ENCODE measurements at places on chromosomes 3 and 15.

DNA sequence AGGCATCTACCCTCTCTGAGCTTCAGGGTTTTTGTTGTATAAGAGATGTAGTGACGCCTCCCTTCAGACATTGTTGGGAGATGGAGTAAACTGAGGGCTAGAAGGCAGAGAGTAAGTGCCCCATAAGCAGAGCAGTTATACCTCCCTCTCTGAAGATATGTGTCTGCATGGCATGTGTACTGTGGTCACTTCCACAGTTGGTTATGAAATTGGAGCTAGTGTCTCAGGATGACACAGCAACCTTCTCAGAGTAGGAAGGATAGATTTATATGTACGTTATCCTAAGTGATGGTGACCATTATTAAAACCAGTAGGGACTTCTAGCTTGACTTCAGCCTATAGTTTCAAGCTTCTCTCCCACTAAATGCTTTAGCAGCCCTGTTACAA is 17.9 kb downstream of the PXK start:
- no peak for DNase-seq

DNA sequence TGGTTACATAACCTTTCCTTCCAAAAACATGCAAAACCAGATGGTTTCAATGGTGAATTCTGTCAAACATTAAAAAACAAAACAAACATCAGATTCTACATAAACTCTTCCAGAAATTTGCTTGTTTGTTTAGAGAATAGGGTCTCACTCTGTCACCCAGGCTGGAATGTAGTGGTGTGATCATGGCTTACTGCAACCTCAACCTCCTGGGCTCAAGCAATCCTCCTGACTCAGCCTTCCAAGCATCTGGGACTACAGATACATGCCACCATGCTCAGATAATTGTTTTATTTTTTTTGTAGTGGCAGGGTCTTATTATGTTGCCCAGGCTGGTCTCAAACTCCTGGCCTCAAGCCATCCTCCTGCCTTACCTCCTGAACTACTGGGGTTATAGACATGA is 36.1 kb downstream of the FBXL2 start:
- DNase-seq, result no peak

DNA sequence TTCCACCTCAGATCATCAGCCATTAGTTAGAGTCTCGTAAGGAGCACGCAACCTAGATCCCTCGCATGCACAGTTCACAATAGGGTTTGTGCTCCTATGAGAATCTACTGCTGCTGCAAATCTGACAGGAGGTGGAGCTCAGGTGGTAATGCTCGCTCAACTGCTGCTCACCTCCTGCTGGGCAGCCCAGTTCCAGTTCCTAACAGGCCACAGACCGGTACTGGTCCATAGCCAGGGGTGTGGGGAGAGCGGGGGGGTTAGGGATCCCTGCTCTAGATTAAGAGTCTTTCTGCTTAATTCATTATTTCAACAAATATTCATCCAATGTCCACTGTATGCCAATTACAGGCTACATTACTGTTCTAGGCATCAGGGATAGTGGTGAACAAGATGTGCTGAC is 170.4 kb upstream of the KBTBD8 start:
- DNase-seq, result no peak

DNA sequence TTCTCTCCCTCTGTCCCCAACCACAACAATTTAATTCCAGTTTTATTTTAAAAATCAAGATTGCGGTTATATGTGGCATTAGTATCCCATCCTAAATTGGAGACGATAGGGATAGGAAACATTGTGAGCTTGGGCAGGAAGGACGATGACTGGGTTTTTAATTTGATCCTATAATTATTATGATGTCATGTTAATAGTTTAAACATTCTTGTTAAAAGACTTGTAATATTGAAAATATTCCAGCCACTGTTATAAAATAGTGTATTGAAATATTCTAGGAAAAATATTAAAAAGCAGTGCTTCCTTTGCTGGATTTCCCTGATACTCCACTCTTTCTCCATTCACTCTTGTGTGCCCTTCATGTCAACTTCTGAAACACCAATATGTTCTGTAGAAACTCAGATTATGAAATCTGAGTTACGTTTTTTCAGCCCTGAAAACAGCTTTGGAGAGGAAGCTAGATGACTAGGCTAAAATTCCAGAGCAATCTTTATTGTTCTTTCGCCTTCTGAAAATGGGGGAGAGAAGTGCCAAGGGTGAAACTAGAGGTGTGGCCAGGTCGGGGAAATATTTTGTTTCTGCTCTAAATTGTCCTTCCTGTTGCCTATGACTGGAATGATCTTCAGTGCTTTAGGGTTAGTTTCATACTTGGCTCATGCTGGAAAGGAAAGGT is 46.1 kb upstream of the MAP3K13 start:
- no peak for DNase-seq

DNA sequence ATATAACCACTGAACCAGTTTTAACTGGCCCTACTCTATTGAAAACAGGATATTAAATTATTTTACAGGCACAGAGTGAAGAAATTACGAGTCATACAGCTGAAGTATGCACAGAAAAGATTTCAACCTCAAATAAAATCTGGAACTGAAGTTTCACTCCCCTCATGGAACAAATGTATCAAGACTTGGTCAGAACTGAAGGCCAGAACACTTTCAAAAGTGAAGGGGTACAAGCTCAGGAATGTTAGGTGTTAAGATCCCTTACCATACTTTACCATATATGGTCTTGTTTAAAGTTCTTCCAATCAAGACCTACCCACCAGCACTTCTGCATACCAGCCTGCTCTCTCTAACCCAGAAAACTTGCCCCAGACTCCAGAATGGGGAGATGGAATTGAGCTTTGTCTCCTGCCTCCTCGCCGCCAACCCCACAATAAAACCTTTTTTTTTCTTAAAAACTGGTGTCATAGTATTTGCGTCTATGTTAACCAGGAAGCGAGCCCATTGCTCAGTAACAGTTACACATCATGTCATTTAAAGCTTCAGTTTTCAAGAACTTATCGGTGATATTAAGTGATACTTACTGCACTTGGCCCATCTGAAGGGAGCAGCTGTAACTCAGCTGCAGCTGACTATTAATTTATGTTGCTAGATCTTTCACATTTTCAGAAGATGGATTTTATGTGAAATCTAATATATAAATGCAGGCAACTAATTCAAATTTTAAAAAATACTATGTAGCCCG is 59.9 kb downstream of the OXSM start:
- DNase-seq, result no peak

DNA sequence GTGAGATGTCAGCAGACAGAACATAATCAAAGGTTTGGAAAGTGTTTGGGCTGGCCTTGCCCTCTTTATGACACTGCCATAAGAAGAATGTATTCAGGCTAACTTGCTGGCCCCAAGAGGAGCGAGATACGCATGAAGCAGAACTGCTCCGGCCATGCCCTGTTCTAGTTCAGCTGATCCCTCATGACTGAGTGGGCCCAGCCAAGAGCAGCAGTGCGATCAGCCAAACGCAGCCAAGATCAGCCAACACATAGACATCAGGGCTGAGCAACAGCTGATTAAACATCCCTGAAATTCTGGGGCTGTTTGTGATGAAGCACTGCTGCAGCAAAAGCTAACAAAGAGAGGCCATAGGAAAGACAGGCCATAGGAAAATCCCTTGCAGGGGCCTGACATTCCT is 24.1 kb downstream of the POMGNT2 start:
- DNase-seq, result no peak

DNA sequence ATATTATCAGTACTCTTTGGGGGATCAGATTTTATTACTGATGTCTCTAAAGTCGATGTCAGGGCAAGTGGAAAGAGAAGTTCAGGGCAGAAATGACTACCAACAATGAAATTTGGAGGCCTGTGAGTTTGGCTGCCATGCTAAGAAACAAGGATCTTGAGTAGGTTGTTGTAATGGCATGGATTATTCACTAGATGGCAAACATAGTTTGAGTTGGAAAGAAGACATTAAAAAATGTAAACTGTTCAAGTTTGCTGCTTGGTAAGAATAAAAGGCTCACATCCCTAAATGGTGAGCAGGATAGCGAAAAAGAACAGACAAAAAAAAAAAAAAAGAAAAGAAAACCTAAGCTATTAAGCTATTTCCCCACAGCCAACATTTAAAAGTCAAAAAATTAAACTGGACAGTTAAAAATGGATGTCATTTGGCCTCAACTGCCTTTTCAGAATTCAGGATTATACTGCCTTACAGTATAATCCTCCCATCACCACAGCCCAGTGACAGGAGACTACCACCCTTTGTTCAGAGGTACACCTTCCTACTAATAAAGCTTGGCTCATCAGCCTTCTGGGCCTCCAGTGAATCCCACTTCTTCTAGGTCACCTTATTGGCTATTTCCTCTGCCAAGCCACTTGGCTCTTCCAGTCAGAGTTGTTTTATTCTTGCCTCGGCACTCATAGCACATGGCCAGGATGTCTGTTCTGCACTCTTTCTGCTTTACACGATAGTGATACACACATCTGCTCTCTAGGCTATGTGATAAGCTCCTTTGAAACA is 163.7 kb downstream of the PLD1 start:
- peak; percentile 43 for DNase-seq

DNA sequence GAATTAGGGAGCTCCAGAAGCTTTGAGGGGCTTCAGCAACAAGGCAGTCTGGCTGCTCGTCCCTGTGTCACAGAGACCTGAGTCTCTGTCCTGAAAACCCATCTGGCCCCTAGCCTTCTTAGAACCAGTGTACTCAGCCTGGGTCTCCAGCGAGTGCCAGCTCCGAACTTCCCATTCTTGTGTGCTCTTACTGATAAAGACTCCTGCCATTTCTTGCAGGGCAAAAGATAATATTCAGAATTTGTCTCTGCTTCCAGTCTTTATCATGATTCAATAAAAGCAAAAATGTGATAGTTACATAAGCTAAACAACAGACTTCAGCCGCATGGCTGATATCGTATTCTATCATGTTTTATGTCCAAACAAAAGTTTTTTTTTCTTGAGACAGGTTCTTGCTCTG is 36.0 kb upstream of the BCL2A1 start:
- DNase-seq, result no peak

- no peak for DNase-seq
Observed at GRCh38 chr15:56871185-56871584, 47.3 kb upstream of the TCF12 start.

DNA sequence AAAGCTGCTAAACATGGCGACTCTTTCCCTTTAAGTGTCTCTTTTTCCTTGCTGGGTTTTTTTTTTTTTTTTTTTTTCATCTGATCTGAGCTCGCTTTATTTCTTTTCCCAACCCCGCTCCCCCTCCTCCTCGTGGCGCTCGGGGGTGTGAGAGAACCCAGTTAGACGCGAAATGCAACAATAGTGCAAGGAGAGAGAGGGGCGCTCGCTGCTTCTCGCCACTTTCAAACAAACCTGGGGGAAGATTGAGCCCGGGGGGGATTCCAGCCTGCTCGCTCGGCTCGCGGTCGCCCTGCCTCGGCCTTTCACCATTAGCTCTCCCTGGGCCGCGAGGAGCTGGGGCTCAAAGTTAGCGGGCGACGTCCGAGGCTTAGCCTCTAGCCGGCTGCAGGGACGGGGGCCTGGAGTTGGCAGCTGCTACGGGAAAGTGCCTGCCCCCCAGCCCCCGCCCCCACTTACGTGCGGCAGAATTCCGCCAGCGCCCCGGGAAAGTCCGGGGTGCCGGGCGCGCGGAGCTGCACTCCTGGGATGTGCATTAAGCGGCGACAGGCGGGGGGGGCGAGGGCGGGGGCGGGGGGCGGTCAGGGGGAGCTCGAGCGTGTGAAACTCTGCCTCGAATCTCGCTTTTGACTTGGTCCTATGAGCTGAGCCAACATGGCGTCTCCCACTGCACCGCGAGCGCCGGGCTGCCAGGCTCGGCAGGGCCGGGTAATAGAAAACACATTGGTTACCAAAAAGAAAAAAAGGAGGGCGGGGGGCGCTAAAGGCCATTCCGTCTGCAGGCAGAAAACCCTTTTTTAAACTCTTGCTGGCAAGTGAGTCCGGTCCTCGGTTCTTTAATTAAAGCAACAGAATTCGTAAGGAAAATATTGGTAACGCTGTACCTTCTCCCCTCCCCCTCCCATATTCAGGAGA is 10.4 kb downstream of the NR2F2 start:
- no peak for DNase-seq

DNA sequence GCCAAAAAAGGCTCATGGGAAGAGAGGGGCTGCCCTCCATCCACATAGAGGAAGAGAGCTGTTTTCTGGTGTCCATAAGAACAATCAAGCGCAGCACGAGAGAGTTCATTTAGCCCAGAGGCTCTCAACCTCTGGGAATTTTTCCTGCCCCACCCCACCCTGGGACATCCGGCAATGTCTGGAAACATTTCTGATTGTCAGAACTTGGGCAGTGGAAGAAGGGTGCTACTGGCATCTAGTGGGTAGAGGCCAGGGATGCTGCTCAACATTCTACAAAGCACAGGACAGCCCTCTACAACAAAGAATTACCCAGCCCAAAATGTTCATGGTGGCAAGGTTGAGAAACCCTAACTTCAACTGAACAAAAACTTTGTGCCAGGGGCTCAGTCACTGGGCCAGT is 92.9 kb downstream of the RAB11A start:
- no peak for DNase-seq

GRCh38 chr3:124877674-124878073 is 9.5 kb downstream of the ITGB5 start:
- DNase-seq, result no peak

GRCh38 chr3:171841620-171842000 is 1.5 kb upstream of the TMEM212 start:
- no peak for DNase-seq

DNA sequence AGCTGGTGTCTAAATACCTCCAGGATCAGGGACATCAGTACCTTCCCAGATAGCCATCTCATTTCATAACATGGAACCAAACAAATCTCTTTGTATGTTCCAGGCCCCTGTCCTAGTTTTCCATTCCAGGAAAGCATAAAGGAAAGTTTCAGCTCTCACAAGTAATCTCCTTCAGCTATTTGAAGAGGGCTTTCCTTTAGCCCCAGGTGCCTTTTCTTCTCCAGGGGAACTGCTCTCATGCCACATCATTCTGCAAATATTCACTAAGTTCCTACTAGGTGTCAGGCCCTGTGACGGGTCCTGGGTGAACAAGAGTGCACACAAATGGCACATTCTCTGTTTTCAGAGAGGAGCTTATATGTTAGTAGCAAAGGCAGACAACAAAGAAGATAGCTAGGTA is 136.1 kb downstream of the ADAMTS9 start:
- no peak for DNase-seq

GRCh38 chr15:77530576-77530975 is 102.1 kb downstream of the LINGO1 start:
- no peak for DNase-seq

GRCh38 chr3:122533931-122534334 is 19.2 kb upstream of the KPNA1 start:
- DNase-seq, result peak; percentile 76

DNA sequence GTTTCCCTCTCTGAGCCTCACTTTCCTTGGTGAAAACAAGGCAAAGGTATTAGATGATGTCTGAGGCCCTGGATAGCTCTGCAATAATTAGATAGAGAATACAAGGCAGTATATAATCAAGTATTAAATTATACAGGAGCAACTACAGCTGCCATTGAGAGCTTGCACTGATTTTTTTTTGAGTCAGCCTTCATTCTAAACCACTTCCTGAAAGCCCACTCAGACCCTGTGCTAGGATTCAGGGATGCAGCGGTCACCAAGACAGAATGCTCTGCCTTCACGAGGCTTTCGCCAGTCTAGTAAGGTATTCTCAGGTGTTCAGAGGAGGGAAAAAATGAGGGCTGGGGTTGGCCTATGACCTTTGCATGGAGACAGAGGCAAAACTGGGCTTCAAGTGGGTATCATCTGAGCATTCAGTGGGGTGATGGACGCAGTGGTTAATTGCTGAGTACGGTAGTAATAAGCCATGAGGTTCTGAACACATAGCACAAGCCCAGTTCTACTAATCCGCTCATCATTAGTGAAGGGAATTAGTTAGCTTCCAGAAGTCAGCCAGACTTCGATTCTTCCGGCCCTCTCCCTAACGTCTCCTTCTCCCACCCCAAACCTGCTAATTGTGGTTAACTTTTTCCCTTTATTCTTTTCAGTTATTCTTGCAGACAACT is 3.6 kb downstream of the VGLL4 start:
- DNase-seq, result no peak

Data from Panc1 (cell line).